ENCODE measurements at places on chromosomes 2 and 18.

- peaks cover 22% of the 10 kb centered on the region for H3K27me3 ChIP-seq
- no peak for DNase-seq
Observed at GRCh38 chr2:127542231-127542630, 6.7 kb downstream of the MYO7B start.

GRCh38 chr2:62657783-62658182 lies 47.7 kb upstream of the EHBP1 start:
- no peak overlapping the region for H3K4me3 ChIP-seq
- no peaks in the 10 kb centered on the region for H3K27me3 ChIP-seq
- DNase-seq = no peak
- H3K4me1 ChIP-seq = peaks cover 13% of the 10 kb centered on the region
- H3K27ac ChIP-seq = no peak overlapping the region

DNA sequence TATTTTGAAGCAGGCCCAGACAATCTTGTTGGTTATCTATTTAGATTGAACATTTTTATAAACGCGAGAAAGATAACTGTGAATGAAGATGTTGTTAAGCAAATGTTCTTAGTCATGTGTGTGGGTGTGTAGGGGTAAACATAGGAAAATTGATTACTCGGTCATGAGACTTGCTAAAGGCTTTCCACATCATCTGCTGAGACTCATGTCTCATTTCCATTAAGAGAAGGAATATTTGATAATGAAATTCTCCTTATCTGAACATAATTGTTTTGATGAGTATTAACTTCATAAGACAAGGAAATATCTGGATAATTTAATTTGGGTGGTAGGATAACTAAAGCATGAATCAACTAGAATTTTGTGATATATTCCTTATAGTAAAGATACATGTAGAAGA lies 19.7 kb downstream of the CCDC102B start:
- DNase-seq = no peak
- no peaks in the 10 kb centered on the region for H3K4me1 ChIP-seq
- H3K27me3 ChIP-seq = no peaks in the 10 kb centered on the region
- H3K4me3 ChIP-seq = no peak overlapping the region

DNA sequence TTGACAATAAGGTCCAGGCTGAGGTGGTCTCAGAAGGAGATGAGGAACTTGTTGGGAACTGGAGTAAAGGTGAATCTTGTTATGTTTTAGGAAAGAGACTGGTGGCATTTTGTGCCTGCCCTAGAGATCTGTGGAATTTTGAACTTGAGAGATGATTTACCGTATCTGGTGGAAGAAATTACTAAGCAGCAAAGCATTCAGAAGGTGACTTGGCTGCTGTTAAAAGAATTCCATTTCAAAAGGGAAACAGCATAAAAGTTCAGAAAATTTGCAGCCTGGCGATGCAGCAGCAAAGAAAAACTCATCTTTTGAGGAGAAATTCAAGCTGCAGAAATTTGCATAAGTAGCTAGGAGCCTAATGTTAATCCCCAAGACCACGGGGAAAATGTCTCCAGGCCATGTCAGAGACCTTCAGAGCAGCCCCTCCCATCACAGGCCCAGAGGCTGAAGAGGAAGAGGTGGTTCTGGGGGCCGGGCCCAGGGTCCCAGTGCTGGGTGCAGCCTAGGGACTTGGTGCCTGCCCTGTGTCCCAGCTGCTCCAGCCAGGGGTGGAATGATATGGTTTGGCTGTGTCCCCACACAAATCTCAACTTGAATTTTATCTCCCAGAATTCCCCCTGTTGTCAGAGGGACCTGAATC lies 73.5 kb downstream of the FIGN start:
- H3K27me3 ChIP-seq = no peaks in the 10 kb centered on the region
- peaks cover 55% of the 10 kb centered on the region for H3K4me1 ChIP-seq
- H3K27ac ChIP-seq = no peak overlapping the region
- H3K36me3 ChIP-seq = peaks cover 3% of the 10 kb centered on the region
- no peak for DNase-seq

GRCh38 chr2:39685126-39685525 lies 19.4 kb downstream of the TMEM178A start:
- peaks cover 2% of the 10 kb centered on the region for H3K36me3 ChIP-seq
- H3K4me1 ChIP-seq = peaks cover 30% of the 10 kb centered on the region
- H3K27me3 ChIP-seq = no peaks in the 10 kb centered on the region
- DNase-seq = no peak
- H3K27ac ChIP-seq = no peak overlapping the region

DNA sequence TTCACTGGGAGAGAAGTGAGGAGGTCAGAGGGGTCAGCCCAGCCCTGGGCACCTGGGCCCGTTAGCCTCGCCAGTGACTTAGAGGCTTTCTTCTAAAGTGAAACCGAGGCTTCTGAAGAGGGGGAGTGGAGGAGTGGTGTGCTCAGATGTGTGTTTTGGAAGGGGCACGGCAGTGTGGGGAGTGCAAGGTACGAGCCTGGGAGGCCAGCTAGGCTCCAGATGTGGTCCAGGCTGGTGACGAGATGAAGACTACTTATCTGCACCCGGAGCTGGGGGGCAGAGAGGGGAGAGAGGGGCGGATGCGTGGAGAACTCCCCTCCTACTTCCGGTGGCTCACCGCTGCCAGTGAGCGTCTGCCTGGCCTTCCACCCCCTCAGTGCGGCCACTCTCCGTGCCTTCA lies 371.3 kb upstream of the HS6ST1 start:
- no peak overlapping the region for H3K4me3 ChIP-seq
- peaks cover 11% of the 10 kb centered on the region for H3K4me1 ChIP-seq
- DNase-seq = no peak
- H3K27ac ChIP-seq = no peak overlapping the region
- no peaks in the 10 kb centered on the region for H3K27me3 ChIP-seq
- peaks cover 8% of the 10 kb centered on the region for H3K36me3 ChIP-seq

- H3K36me3 ChIP-seq = no peaks in the 10 kb centered on the region
- DNase-seq = no peak
- no peaks in the 10 kb centered on the region for H3K4me1 ChIP-seq
- H3K27ac ChIP-seq = no peak overlapping the region
Observed at GRCh38 chr2:234403074-234403473, 93.8 kb downstream of the ARL4C start.

- H3K4me1 ChIP-seq = peaks cover 8% of the 10 kb centered on the region
- H3K36me3 ChIP-seq = no peaks in the 10 kb centered on the region
- no peaks in the 10 kb centered on the region for H3K27me3 ChIP-seq
- H3K27ac ChIP-seq = no peak overlapping the region
Observed at GRCh38 chr18:13232971-13233786, 14.6 kb downstream of the LDLRAD4 start.

DNA sequence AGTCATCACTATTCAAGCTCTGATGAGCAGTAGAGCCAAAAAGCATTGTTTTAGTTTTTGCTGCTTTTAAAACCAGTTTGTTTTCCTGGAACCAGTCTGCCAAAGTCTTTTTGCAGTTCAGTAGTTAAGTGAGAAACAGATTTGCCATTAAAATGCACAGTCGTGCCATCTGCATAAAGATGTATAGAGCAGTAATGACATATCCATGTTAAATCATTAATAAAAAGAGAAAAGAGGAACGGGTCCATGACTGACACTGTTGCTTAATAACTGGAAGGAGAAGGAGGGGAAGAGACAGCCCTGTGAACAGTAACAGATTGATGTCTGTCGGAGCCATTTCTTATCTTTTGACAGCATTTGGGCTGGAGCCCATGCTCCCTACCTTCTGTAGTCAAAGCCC lies 704.6 kb downstream of the SATB2 start:
- peaks cover 6% of the 10 kb centered on the region for H3K4me1 ChIP-seq
- no peaks in the 10 kb centered on the region for H3K36me3 ChIP-seq
- H3K27me3 ChIP-seq = no peaks in the 10 kb centered on the region
- H3K27ac ChIP-seq = no peak overlapping the region
- DNase-seq = no peak

- no peak overlapping the region for H3K27ac ChIP-seq
- DNase-seq = no peak
- H3K27me3 ChIP-seq = no peaks in the 10 kb centered on the region
- H3K36me3 ChIP-seq = peaks cover 13% of the 10 kb centered on the region
- no peak overlapping the region for H3K4me3 ChIP-seq
- no peaks in the 10 kb centered on the region for H3K4me1 ChIP-seq
Observed at GRCh38 chr2:177484180-177484795, 91.7 kb downstream of the AGPS start.

GRCh38 chr2:31694444-31694843 lies 113.7 kb upstream of the SRD5A2 start:
- H3K27me3 ChIP-seq = peaks cover 13% of the 10 kb centered on the region
- H3K4me3 ChIP-seq = no peak overlapping the region
- no peak overlapping the region for H3K27ac ChIP-seq
- peaks cover 61% of the 10 kb centered on the region for H3K36me3 ChIP-seq
- DNase-seq = no peak

- H3K4me1 ChIP-seq = peaks cover 36% of the 10 kb centered on the region
- H3K27ac ChIP-seq = no peak overlapping the region
- H3K4me3 ChIP-seq = no peak overlapping the region
- H3K36me3 ChIP-seq = no peaks in the 10 kb centered on the region
- no peaks in the 10 kb centered on the region for H3K27me3 ChIP-seq
Observed at GRCh38 chr2:231132129-231132528, 7.3 kb upstream of the HTR2B start.

DNA sequence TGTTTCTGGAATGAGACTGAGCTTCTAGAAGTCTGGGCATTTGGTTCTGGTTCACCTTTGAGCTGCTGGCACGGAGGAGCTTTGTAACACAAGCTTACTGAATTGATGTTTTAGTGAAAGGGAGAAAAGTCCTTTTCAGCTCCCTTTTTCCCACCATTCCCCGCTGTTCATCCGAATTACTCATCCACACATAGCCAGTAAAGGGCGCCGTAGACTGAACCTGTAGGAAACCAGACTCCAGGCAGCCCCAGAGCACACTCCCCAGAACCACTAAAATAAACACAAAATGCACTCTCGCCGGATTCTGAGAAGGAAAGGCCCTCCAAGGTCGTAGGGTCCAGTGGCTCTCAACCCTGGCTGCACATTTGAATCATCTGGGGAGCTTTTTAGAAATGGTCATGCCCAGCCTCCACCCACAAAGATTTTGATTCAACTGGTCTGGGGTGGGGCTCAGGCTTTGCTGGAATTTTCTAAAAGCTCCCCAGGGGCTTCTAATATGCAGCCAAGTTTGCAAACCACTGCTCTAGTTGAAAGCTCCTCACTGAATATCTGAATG lies 29.6 kb downstream of the TCF7L1 start:
- no peaks in the 10 kb centered on the region for H3K27me3 ChIP-seq
- no peak overlapping the region for H3K4me3 ChIP-seq
- peaks cover 81% of the 10 kb centered on the region for H3K4me1 ChIP-seq
- peak overlapping the region; percentile 75 for H3K27ac ChIP-seq

DNA sequence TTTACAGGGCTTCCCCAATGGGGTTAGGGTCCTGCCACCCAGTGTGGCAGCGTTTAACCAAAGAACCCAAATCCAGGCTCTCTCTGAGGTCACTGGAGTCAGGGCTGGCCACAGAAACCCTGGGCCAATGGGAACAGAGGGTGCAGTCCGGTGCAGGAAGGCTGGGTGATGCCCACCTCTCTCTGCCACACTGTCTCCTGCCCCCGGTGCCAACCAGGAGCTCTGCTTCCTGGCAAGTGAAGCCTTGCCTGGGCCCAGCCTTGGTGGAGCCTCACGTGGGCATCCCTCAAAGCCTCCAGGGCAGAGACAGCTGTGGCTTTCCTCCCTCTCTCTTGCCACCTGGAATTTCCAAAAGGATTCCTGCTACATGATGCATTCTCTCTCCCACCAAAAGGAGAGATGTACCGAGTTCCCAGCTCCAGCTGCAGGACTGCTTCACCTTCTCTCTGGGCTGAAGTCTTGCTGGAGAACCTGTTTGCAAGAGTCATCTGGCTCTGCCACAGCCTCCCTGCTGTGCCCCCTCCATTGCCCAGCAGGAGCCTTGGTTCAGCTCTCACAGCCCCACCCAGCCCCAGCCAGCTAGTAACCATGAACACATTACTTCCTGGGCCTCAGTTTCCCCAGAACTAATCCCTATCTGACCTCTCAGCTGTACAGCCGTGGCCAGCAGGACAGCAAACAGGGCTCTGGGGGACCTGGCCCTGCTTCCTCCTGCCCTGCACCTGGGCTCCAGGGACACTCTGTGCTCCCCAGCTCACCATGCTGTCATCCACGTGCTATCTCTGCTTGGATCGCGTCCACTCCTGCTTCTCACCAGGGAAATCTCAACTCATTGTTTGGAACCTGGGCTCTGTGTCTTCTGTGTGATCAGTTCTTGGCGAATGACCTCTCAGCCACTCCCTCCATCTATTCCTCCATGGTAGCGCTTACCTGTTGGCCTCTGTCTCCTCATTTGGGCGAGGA lies 43.4 kb downstream of the KCNF1 start:
- peaks cover 6% of the 10 kb centered on the region for H3K36me3 ChIP-seq
- H3K4me3 ChIP-seq = no peak overlapping the region
- H3K27ac ChIP-seq = peak overlapping the region; percentile 66
- H3K4me1 ChIP-seq = peaks cover 8% of the 10 kb centered on the region

DNA sequence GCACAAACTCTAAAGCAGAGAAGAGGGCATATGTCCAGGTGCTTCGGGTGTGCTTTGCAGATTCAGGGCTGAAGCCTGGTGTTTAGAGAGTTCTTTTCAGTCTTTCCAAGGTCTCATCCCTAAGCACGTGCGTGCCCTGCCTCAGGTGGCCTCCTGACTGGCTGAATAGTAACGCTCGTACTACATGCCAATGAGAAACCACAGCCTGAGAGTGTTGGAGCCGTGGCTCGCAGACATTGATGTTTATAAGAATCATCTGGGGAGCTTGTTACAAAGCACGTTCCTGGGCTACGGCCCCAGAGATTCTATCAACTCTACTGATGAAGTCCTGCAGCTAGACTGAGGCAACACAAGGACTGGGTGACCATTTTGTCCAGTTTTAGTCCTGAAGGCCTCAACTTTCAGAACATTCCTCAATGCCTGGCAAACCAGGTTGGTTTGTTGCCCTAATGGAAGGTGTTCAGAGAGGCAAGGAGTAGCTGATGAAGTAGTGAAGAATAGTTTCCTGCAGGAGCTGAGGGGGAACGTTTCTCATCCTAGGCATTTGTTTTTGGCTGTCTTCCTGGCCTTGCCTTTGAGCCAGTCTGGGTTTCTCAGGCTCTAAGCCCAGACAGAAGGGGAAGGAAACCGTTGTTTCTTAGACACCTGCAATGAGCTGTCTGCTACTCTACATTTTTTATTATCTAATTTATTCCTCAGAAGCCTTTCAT lies 31.5 kb upstream of the HAAO start:
- H3K4me1 ChIP-seq = 0 out of 2 replicates have a peak, but pooled peaks cover 4% of the 10 kb centered on the region
- peaks cover 16% of the 10 kb centered on the region for H3K27me3 ChIP-seq
- no peak overlapping the region for H3K27ac ChIP-seq
- no peak overlapping the region for H3K4me3 ChIP-seq
- DNase-seq = no peak

GRCh38 chr2:32977228-32977758 lies 30.5 kb downstream of the LTBP1 start:
- H3K27me3 ChIP-seq = no peaks in the 10 kb centered on the region
- H3K4me3 ChIP-seq = no peak overlapping the region
- no peak for DNase-seq
- H3K36me3 ChIP-seq = peaks cover 18% of the 10 kb centered on the region

- peaks cover 23% of the 10 kb centered on the region for H3K36me3 ChIP-seq
- H3K4me3 ChIP-seq = no peak overlapping the region
- no peak for DNase-seq
- H3K27ac ChIP-seq = no peak overlapping the region
Observed at GRCh38 chr18:78673516-78674321, 305.9 kb upstream of the SALL3 start.

DNA sequence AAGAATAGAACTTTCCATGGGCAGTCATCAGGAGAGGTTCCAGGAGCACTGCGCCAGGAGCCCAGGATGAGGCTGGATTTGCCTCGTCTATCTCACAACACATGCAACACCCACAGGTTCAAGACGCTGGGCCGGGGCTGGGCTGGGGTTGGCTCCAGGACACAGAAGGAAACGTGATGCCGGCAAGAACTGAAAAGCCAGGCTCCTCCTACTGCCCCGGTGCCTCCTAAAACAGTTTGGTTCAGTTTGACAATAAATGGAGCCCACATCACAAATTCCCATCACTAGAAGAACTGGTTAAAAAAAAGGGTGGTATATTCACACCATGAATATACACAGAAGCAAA lies 75.9 kb downstream of the INHBB start:
- DNase-seq = no peak
- H3K4me1 ChIP-seq = no peaks in the 10 kb centered on the region
- no peaks in the 10 kb centered on the region for H3K36me3 ChIP-seq
- H3K27me3 ChIP-seq = peaks cover 36% of the 10 kb centered on the region
